Dorsolateral prefrontal cortex (tissue), 122 donors: ENCODE measurements at places on chromosomes 12 and 14.

DNA sequence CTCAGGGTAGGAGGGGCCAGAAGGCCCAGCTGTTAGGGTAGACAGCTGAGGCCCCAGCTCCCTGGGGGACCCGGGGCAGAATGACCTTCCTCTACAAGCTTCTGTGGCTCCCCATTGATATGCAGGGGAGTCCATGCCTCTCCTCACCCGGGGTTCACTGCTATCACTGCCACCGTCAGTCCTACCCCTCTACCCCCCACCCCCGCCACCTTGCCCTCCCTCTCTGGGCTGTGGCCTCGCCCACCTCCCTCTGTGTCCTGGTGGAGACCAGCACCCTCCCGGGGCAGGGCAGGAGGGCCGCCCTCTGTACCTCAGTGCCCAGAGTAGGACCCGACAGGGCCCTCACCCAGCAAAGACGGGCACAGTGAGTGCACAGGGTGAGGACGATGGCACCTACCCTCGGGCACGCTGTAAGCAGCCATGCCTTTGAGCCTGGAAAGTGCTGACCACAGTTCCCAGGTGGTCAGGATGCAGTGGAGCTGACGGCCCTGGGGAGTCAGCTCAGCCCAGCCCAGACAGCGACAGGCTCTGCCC lies 88.4 kb upstream of the SFSWAP start:
- DNase-seq: no peak

- DNase-seq: no peak
Observed at GRCh38 chr14:62364800-62365280, 602.6 kb downstream of the SNAPC1 start.

GRCh38 chr12:40002178-40003169 lies 103.4 kb downstream of the SLC2A13 start:
- no peak for DNase-seq

DNA sequence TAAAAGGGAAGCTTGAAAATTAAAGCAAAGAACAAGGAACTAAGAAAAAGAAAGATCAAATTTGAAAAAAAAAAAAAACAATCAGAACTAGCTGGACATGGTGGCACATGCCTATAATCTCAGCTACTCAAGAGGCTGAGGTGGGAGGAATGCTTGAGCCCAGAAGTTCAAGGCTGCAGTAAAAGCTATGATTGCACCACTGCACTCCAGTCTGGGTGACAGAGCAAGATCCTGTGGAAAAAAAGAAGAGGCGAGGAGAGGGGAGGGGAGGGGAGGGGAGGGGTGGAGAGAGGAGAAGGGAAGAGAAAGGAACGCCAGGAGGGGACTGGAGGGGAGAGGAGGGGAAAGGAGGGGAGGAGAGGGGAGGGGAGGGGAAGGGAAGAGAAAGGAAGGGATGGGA lies 43.0 kb downstream of the EEA1 start:
- DNase-seq: no peak

DNA sequence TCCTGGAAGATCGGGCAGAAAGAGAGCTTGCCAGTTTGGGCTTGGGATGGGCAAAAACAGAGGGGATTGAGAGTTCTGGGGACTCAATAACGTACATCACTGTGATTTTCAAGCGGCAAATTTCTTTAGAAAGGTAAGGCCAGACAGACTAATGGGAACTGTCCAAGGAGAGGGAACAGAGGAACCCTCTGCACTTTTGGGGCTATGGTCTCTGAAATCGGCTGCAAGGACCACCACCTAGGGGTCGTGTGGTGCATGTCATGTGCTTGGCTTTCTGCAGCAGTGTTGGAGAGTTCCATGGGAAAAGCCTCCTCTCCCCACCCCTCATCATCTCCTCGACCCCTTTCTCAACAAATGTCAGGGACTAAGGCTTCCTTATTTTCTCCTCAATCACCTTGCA lies 79.6 kb downstream of the PPM1A start:
- DNase-seq: no peak

- no peak for DNase-seq
Observed at GRCh38 chr14:101928415-101928841, 35.9 kb upstream of the DYNC1H1 start.

DNA sequence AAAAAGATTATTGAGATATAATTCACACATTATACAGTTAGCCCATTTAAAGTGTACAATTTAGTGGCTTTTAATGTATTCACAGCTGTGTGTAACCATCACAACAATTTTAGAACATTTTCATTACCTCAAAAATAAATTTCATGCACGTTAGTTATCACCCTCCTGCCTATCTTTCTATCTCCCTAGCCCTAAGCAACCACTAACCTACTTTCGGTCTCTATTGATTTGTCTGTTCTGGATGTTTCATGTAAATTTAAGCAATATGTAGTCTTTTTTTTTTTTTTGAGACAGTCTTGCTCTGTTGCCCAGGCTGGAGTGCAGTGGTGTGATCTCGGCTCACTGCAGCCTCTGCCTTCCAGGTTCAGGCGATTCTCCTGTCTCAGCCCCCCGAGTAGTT lies 439.4 kb downstream of the PCNX1 start:
- no peak for DNase-seq

DNA sequence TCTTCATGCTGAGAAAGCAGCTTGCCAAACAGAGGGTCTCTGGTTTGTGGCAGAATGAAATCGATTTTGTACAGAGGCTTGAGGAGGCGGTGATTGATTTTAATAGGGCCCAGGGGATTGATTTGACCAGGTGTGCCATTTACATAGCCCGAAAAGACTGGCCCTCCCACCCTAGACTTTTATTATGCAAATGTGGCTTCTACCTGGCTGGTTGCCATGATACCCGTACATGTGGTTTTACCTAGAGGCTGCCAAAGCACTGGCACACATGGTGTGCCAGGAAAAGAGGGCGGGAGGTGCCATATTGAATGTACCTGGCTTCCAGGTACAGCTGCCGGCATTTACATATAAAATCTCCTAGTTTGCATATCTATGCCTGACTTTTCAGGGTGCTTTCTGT lies 18.0 kb upstream of the GUCY2C start:
- no peak for DNase-seq

DNA sequence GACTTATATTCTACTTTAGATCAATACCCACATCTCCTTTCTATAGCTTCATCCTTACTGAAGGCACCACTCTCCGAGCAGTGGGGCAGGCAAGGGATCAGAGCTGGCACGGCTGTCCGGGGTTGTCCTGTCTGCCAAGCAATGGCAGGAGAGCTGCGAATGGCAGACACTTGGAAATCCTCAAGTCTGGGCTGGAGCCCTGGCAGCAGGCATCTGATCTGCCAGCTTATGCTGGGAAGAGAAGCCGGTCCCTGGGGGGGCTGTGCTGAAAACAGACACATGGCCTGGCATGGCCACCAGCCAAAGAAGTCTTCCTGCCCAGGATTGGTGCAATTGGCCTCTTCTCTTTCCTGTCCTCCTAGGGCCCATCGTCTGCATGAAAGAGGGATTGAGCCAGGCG lies 280.2 kb upstream of the PWP1 start:
- peak; percentile 37 for DNase-seq

- no peak for DNase-seq
Observed at GRCh38 chr12:100767371-100767770, 27.2 kb upstream of the ANO4 start.

- DNase-seq: no peak
Observed at GRCh38 chr12:30111719-30112118, 328.0 kb upstream of the TMTC1 start.

DNA sequence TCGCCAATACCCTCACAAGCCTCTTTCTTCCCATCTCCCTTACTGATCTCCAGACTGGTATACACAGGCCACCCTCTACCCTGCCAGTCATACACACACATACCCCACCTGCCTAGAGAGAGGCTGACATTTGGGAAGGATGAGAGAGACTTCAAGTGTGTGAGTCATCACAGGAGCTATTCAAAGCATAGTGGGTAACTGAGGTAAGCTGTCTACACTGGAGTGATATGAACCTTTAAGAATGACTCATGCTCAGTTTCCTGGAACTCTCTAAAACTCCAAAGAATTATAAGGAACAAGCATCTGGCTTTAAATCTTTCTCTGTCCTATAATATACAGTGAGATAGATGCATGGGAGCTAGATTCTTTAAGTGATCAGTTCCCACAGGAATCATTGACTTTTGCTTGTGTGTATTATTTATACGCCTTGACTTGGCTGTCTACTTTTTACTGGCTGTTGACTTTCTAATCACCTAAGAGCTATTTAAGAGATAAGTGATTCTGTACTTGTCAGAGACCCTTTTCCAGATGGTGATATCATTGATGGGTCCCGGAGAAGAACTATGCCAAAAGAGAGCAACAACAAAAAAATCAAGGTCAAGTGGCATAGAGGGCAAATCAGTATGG lies 5.8 kb downstream of the IGF1 start:
- no peak for DNase-seq

DNA sequence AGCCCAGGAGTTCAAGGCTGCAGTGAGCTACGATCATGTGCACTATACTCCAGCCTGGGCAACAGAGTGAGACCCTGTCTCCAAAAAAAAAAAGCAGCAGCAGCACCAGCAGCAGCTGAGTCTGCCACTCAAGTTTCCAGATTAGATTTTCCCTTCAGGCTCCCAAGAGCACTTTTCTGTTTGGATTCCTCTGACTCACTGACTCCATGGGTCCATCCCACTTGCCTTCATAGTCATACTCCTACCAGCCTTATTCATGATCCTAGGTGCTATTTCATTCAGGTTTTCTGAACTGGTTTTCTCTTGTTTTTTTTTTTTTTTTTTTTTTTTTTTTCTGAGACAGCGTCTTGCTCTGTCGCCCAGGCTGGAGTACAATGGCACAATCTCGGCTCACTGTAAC lies 6.8 kb upstream of the TWF1 start:
- DNase-seq: no peak

DNA sequence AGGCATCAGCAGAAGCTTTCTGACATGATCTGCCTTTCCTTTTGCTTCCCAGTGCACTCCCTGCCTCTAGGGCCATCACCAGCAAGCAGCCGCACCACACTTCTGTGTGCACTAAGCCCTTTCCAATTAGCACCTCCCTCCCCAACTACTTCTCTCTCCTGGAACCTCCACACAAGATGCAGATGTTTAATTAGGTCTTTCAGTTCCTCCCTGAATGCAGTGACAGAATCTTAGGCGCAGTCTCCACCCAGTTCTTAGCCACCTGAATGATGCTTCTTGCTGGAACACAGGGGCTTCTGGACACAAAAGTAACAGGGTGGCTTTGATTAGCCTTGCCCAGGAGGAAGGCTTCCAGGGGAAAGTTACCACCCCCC lies 32.9 kb downstream of the NIN start:
- DNase-seq: no peak

DNA sequence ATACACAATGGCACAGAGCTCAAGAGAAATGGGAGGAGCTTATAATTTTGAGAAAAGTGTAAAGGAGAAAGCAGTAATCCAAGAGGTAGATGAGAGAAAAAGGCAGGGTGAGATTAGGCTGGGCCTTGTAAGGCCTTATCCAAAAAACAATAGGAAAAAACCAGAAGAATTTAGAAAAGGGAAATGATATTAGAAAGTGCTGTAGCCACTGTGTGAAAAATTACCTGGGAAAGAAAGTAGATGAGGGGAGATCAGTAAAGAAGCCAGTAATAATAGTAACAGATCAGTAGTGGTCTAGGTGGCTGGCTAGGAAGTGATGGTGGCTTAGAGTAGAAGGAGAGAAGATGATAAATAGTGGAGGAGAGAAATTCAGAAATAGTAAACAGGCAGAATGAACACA lies 66.3 kb upstream of the CFL2 start:
- no peak for DNase-seq

DNA sequence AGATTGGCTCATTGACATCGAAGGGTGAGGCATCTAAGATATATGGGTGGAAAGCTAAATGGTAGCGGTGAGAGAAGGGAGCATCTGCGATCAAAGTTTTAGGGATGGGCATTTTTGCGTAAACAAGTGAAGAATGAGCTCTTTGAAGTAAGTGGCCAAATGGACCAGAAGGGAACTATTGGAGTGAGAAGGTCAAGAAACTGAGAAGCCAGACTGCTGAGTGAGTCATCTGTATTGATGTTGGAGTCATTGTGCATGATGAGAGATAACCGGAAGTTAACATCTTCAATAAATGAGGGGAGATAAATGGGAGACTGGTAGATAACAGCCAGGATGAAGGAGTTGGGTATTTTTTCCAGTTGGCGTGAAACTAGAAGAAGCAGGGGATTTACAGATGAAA lies 271.9 kb upstream of the PDE3A start:
- no peak for DNase-seq

- DNase-seq: no peak
Observed at GRCh38 chr12:56257491-56258067, 605 bp downstream of the ANKRD52 start.

DNA sequence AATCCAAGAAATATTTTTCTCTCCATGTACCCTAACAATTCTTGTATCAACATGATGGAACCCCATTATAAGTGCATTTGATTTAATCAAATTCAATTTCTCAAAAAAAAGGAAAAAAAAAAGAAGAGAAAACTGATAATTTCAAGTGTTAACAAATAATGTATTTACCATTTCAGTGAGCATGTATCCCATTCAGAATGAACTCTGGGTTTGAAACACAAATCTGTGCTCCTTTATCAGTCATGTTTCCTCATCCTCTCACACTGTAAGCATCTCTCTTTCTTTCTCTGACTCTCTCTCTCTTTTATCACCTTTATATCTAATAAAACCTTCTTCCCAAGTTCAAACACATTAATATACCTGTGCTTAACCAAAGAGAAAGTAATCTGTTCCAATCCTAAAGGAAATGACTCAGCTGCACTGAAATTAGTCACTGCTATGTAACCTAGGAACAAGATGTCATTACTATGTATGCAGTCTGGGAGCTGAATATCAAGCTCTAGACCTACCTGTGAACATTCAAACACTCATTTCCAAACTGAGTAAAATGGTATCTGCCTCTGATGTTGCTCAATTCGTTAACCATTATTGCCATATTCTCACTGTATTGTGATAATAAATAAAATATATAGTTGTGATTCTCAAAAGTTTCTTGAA lies 135.0 kb upstream of the LRIG3 start:
- no peak for DNase-seq

DNA sequence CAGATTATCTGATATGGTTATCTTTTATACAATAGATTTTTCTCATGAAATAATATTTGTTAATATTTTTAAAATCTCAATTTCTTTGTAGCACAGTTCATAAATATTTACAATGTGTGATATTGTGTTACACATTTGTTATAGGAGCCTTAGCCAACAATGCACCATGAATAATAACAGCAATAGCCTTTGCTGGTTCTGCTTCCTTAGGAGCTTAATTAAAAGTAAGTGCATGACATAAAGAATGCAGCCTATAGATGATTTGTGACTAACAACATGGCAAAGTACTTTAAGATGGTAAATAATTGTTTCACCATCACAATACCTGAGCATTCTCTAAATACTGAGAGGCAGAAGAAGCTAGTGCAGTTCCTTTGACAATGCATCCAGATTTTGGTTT lies 156.3 kb upstream of the RASSF8 start:
- no peak for DNase-seq

DNA sequence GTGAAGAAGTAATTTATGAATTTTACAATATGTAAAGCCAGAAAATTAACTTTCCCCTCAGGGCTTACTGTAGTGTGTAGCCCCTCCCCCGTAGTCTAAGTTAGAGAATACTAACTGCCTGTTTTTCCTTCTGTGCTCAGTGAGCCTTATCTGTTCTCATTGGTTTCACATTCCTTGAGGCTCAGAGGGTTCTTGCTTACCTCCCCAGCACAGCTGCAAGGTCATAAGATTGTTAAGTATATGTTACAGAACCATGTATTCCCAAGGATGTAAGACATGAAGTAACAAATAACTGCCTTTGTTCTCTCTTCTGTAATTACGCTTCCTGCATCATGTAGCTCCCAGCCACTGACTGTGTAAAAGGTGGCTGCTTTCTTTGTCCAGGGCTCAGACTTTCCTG lies 1351.1 kb downstream of the TMEM121 start:
- DNase-seq: no peak
